Cardiac septum (tissue), 1 donor: ENCODE measurements at places on chromosomes 7 and 10. TPM values are rescaled to one million over a fixed set of nuclear protein-coding genes. Genes with fewer than 3 reads are reported as not detected.

GRCh38 chr7:47428052-47428767 lies 153.7 kb downstream of the TNS3 start:
- DNase-seq: peak; percentile 58

DNA sequence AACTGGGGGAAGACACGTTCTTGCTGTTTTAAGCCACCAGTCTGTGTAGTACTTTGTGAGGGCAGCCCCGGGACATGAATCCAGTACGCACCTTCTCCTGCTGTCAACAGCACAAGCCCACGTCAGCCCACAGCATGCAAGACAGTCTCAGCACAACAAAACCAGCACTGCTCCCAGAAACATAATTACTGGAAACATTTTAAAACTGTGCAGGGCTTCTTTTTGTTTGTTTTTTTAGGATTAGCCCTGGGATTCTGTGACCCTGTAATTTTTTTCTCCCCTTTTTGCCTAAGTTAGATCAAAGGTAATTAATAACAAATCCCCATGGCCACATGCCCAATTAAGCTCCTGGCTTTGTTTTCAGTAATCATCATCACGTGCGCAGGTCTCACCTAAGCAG lies 87.5 kb downstream of the VOPP1 start:
- no peak for DNase-seq

GRCh38 chr10:69862882-69863530 lies 61.3 kb downstream of the COL13A1 start:
- no peak for DNase-seq

DNA sequence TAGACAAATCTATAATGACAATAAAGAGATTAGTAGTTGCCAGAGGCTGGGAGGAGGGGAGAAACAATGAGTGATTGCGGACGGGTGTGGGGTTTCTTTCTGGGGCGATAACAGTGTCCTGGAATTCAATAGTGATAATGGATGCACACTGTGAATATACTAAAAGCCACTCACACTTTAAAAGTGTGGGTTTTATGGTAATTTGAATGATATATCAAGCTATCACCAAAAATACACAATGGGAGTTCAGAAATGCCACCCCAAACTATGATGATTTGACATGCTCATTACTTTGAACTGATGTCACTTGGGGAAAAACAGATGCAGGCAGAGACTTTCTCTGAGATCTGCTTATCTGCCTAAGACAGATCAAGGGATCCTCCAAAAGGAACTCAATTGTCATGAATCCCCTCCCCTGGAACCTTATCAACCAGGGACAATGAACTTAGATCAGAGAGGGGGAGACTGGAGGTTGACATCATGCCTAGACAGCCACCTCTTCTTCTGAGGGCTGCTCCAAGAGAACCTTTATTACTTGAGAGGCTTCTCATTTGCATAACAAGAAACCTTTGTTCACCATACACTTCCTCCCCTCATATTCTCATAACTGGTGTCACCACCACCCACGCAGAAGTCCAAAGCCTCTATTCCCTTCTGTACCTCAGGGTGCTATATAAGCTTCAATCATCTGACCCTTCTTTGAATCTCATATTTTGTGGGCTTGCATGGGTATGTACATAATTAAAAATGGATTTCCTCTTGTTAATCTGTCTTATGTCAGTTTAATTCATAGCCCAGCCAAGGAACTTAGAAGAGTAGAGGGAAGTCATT lies 14.8 kb upstream of the ZC3HAV1 start:
- DNase-seq: no peak

GRCh38 chr10:65827359-65827758 lies 1098.5 kb upstream of the LRRTM3 start:
- no peak for DNase-seq

DNA sequence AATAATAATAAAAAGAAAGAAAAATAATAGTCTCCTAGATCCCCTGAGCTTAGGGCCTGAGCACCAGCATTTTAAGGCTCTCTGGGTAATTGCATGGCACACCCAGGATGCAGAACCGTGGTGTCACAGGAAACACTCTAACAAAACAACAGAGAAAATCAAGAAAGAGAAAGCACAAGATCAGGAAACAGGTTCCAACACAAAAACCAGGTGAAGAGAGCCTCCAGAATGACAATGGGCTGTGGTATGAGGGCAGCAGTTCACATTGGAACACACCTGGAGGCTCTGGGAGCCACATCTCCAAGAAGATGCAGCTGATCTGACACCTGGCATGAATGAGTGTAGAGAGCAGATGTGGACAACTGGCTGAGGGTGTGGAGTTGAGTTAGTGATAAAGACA lies 7.1 kb downstream of the MMRN2 start:
- peak; percentile 31 for DNase-seq

The VENTX gene
- 0.40 TPM for total RNA-seq

The HOXA6 gene
- not detected for total RNA-seq

The FKBP6 gene
- not detected for total RNA-seq

The SEM1 gene
- total RNA-seq: 55.3 TPM

The STK31 gene
- total RNA-seq: 0.35 TPM

The MKX gene
- total RNA-seq: 0.16 TPM
